ENCODE measurements at places on chromosomes 11 and 22.
A peak's percentile ranks its signal among the peaks of the same experiment; 100 is the strongest.

DNA sequence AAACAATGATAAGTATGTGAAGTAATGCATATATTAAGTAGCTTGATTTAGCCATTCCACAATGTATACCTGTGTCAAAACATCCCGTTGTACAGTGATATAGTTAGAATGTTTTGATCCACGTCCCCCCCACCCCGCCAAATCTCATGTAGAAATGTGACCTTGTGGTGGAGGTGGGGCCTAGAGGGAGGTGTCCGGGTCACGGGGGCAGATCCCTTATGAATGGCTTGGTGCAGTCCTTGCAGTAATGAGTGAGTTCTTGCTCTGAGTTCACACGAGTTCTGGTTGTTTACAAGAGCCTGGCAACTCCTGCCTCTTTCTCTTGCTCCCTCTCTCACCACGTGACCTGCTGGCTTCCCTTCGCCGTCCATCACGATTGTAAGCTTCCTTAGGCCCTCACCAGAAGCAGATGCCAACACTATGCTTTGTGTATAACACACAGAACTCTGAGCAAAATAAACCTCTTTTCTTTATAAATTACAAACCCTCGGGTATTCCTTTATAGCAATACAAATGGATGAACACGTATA, 41.6 kb downstream of the FANCF start:
- DNase-seq: no peak

DNA sequence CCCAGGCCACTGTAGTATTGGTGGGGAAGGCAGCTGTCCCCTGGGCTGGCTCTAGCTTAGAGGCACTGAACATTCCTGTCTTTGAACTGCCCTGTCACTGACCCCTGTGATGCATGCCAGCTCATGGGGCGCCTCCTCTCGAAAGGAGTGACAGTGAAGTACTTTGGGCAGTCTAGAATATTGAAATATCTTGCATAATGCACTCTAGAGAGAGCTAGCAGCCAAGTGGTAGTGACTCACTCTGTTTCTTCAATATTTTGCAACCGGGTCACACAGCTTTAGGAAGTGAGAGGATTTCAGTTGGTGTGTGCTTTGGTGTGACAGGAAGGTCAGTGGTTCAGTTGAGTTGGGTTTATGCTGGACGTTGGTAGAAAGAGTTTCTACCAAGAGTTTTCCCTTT, 35.5 kb upstream of the ST14 start:
- peak; percentile 85 for DNase-seq

DNA sequence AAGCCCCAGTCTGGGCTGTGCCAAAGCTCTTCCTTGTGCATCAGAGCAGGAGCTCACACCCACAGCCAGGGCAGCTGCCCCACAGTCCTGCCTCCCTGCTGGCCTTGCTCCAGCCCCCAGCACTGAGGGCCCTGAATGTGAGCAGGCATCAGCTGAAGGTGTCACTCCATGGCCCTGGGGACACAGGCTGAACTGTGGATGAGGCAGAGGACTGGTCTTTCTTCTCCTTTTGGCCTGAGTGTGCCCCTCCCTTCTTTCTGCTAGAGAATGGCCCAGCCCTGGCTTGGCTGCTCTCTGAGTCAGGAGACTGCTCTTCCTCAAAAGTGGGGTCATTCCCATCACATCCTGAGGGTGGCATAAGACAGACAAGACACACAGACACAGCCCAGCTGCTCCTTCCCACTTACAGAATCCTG, 16.2 kb downstream of the OTOG start:
- no peak for DNase-seq

DNA sequence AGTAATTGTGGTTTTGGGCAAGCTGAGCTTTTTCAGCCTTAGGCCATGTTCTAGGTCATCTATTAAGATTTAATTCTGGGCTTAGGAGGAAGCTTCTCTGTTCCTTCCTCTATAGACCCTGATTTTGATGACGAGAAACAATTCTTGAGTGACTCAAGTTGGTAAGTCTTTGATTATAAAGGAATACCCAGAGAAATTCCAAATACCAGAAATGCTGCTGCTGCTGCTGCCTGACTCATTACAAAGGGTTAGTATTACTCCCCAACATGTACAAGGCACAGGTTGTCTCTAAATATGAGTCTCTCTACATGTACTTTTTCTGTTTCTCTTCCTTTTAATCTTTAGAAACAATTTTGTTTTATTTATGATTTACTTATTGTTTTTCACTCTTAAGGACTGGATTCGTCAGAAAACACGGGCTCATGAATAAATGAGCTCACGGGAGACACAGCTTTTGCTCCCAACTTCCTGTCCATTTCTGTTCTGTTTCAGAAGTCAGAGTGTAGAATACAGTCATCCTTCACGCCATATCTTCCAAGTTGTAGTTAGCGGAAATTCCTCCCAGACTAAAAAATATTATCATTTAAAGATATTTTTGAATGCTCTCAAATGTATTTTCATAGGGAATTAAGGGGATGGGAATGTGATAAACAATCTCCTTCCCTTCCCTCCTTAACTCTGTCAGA, 31.8 kb upstream of the RBMXL2 start:
- no peak for DNase-seq

- DNase-seq: no peak
Observed at GRCh38 chr22:36022162-36022561, 6.5 kb downstream of the RBFOX2 start.

DNA sequence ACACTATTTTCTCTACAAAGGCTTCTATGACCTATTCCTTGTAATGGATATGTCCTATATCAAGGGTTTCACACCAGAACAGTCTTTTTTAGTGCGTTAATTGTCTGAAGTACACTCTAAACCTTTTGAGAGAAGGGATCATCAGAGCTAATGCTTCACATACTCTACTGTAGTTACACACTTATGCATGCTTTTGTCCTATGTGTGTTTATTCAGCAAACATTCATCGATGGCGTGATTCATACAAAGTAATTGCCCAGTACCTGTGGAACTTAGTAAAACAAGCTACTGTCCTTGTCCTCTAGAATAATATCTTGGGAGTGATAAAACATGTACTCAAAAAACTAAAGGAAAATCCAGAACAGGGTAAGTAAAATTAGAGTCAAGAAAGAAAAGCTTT, 139.2 kb downstream of the GUCY1A2 start:
- no peak for DNase-seq

- no peak for DNase-seq
Observed at GRCh38 chr11:109040303-109040702, 375.4 kb downstream of the DDX10 start.

- DNase-seq: peak; percentile 78
Observed at GRCh38 chr22:40196628-40197360, 19.1 kb downstream of the TNRC6B start.

All from RCC 7860 (cell line).